ENCODE measurements at places on chromosomes 13 and 19.
A peak's percentile ranks its signal among the peaks of the same experiment; 100 is the strongest.

DNA sequence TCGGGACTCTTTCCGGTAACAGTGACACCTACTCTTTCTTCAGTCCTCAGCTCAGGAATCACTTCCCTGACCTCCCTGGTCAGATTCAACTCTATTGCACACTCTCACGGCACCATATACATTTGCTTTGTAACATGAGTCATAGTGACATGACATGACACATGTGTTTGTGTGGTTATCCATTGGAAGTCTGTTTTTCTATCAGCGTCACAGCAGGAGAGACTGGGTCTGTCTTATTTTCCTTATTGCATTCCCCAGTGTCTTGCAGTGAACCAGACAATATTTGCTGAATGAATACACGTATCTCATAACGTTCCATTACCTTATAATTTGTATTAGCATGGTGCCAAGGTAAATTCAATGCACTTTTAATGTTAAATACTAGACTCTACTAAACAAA, 102.0 kb downstream of the DCLK1 start:
- DNase-seq: no peak

- no peak for DNase-seq
Observed at GRCh38 chr13:95355494-95355893, 54.2 kb upstream of the ABCC4 start.

- no peak for DNase-seq
Observed at GRCh38 chr19:50467566-50467965, 8.7 kb upstream of the EMC10 start.

GRCh38 chr19:54137699-54138488, at the start of gene CNOT3:
Gene CNOT3 (plus strand): TSS chr19:54137762. CDS start chr19:54142979, 5,217 bp downstream.
- DNase-seq: no peak

DNA sequence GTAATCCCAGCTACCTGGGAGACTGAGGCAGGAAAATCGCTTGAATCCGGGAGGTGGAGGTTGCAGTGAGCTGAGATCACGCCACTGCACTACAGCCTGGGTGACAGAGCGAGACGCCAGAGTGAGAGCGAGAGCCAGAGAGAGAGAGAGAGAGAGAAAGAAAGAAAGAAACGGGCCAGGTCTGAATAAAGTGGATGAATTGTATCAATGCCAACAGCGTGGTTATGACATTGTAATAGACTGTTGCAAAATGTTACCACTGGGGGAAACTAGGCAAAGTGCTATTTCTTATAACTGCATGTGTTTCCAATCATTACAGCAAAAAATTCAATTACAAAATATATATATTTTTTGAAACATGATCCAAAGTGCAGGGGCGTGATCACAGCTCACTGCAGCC, 11.8 kb upstream of the BTBD2 start:
- DNase-seq: no peak

- no peak for DNase-seq
Observed at GRCh38 chr19:51365211-51365964, 800 bp downstream of the ETFB start.

- DNase-seq: peak; percentile 17
Observed at GRCh38 chr13:81872581-81872980, 1531.7 kb upstream of the SPRY2 start.

DNA sequence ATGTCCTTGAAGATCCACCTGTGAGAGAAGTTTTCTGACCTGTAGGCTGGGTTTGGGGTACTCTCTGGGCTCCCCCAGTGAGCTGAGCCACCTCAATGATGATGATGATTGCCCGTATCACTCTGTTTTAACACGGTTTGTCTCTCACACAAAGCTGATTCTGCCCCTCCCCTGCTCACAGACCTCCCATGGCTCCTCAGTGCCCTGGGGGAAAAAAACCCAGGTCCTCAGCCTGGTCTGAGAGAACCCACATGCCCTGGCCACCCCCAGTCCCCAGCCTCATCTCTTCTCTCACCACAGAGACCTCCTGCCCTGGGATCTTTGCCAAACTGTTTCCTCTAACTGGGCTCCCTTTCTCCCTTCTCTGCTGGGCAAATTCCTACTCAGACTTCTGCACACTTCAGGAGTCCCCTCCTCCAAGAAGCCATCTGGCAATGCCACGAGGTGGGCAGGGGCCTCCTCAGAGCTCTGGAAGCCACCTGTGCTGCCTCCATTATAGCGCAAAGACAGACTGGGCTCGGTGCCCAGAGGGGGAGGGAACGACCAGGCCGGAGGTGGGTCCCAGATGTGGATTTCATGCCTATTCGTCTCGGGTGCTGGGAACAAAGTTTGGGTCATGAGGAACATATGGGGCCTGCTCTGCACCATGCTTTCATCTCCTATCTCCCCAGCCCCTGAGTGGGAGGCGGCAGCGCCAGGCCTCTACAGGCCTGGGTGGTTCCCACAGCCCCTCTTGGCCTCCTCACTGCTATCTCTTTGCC, 8.5 kb upstream of the CA11 start:
- DNase-seq: peak; percentile 99

- no peak for DNase-seq
Observed at GRCh38 chr19:51026554-51026831, at the start of gene KLK11. Gene KLK11 (minus strand): TSS chr19:51026616. CDS start chr19:51025631, 985 bp downstream.

- DNase-seq: no peak
Observed at GRCh38 chr13:73038064-73038463, 20.7 kb upstream of the KLF5 start.

DNA sequence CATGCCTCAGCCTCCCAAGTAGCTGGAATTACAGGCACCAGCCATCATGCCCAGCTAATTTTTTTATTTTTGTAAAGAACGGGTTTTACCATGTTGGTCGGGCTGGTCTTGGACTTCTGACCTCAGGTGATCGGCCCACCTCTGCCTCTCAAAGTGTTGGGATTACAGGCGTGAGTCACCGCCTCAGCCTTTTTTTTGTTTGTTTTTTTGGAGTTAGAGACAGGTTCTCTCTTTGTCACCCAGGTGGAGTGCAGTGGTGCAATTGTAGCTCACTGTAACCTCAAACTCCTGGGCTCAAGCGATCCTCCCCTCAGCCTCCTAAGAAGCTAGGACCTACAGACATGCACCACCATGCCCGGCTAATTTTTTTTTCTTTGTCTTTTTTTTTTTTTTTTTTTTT, 15.6 kb upstream of the NOTCH3 start:
- no peak for DNase-seq

- DNase-seq: no peak
Observed at GRCh38 chr19:50224986-50225747, 21.7 kb downstream of the MYH14 start.

DNA sequence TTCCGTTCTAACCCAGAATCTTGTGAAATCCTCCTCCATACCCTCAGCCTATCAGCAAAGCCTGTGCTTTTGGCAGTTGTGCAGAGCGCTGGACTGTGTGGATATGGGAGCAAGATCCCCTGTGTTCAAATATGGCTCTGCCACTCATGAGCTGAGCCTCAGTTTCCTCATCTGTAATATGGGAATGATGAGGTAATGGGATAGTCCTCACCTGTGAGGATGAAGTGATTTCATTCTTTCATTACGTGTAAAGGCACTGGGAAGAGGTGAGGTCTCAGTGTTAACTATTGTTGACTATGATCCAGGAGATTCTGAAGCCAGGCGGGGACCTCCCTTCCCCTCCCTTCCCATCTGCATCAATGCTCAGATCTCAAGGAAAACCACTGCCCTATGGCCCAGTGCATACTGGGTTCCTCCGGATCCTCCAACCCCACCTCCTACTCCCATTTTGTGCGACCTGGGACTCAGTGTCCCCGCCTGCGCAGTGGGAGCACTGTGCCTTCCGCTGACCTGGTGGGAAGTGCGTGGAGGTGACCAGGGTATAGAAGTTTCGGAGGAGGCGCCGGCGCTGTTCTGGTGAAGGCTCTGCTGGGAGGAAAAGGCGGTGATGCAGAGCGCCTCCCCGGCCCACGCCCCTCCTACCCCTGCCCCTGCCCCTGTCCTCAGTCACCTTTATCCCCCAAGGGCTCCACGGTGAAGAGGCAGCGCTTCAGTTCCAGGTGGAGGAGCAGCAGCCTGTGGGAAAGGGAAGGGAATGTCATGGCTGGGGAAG, 5.0 kb downstream of the FUZ start:
- no peak for DNase-seq

- peak; percentile 66 for DNase-seq
Observed at GRCh38 chr13:98672947-98673613, 79.4 kb downstream of the SLC15A1 start.

- no peak for DNase-seq
Observed at GRCh38 chr13:113048766-113049165, 56.8 kb upstream of the F7 start.

GRCh38 chr13:31638577-31638976, 100.7 kb upstream of the RXFP2 start:
- no peak for DNase-seq

DNA sequence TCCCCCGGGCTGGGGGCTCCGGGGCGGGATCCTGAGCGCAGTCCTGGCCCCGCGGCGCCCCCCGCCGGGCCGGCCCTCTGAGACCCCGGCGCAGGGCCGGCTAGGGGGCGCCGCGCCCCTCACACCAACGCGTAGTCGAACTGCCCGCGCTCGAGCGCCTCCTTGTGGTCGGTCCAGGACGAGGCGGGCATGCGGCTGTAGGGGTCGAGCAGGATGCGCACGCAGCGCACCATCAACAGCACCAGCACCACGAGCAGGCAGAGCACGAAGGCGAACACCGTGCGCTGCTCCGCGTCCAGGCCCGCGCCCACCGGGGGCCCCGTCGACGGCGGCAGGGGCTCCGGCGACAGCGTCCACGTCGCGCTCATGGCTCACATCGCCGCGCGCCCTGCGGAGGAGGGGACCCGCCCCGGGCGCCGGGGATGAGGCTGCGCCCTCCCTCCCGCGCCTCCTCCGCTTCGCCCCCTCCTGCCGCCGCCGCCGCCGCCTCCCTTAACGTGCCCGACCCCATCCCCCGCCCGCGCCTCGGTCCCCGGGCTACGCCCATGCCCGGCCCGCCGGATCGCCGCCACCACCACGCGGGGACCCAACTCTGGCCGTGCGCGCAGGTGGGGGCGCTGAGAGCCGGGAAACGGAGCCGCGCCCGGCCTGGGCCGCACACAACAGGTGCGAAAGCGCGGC, 624 bp downstream of the CTXN1 start:
- DNase-seq: peak; percentile 51

- peak; percentile 68 for DNase-seq
Observed at GRCh38 chr19:531009-531752, 379 bp upstream of the CDC34 start.

- DNase-seq: no peak
Observed at GRCh38 chr13:104286566-104287290, 1220.5 kb upstream of the SLC10A2 start.

GRCh38 chr19:18401580-18402112, 4.2 kb upstream of the LRRC25 start:
- no peak for DNase-seq

DNA sequence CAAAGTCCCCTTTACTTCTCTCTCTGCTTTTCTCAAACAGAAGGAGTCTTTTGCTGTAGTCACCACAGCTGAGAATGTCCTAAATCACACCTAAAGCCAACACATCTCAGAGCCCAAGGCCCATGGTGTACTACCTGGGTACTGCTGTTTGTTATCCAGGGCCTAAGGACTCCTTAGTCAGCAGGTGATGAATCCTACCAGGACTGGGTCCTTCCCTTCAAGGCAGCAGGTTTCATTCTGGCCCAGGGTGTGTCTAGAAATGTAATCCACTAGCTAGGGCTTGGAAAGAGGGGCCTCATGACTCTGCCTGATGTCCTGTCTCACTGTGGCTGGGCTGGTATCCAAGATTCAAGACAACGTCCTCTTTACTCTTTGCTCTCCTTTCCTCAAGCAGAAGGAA, 36.2 kb upstream of the ENOX1 start:
- DNase-seq: no peak

- DNase-seq: no peak
Observed at GRCh38 chr19:13887517-13887916, 10.6 kb downstream of the NANOS3 start.

GRCh38 chr19:6406401-6406800, 13.4 kb upstream of the GTF2F1 start:
- DNase-seq: no peak

DNA sequence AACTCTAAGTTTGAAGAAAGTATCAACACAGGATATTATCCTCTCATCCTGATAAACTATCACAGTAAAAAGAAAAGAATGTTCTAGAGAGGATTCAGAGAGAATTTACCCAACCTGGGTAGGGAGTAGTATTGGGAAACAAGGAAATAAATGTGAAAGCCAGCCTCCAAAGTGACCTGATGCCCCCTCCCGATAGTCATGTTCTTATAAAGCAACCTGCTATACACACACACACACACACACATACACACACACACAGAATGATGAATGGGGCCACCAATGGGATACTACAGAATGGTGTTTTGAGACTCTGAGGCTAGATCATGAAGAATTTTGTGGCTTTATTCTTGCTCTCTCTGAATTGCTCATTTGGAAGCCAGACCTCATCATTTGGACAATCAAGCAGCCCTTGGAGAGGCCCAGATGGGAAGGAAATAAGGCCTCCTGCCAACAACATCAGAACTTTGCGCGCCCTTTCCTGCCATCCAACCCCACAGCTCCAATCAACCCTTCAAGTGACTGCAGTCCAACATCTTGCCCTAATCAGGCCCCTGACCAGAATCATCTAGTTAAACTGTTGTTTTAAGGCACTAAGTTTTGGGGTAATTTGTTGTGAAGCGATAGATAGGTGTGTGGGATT, 807.9 kb upstream of the ARGLU1 start:
- DNase-seq: no peak

- DNase-seq: no peak
Observed at GRCh38 chr13:45487604-45488003, 22.9 kb downstream of the COG3 start.

GRCh38 chr13:45943120-45943519, 91.6 kb upstream of the SIAH3 start:
- no peak for DNase-seq

- DNase-seq: no peak
Observed at GRCh38 chr19:48190288-48190884, 19.9 kb downstream of the ZSWIM9 start.

DNA sequence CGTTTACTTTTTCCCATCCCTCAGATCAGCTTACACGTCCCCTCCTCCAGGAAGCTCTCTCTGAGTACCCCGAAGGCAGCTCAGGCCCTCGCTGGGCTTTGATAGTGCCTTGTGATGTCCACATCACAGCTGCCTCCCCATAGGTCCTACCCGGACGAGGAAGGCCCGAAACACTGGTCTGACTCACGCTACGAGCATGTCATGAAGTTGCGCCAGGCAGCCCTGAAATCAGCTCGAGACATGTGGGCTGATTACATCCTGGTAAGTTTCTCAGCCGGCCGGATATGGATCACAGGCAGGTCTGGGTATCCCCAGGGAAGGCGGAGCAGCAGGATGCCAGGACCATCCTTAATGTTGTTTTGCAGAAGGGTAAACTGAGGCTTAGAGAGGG, 4.8 kb downstream of the COLGALT1 start:
- DNase-seq: no peak
